ENCODE measurements at places on chromosomes 5 and 9. TPM values are rescaled to one million over a fixed set of nuclear protein-coding genes. Genes with fewer than 3 reads are reported as not detected.

The SLC6A3 gene
- not detected for total RNA-seq

The CDX1 gene
- 0.15 TPM for total RNA-seq

The GGTA1 gene
- total RNA-seq, result 0.12 TPM

The TAF11L12 gene
- total RNA-seq, result not detected

The ARSI gene
- total RNA-seq, result 2.3 TPM

The LTC4S gene
- total RNA-seq, result 1.3 TPM

Measured in smooth muscle cell of the coronary artery (primary cell).